GM12891 (cell line): ENCODE measurements at places on chromosomes 6 and 20.

GRCh38 chr6:7258231-7258763, 54.7 kb downstream of the SSR1 start:
- no peak for DNase-seq

GRCh38 chr6:56686429-56686828, 43.7 kb upstream of the DST start:
- DNase-seq = no peak

- DNase-seq = no peak
These were observed 213.9 kb upstream of the STXBP5 start for GRCh38 chr6:146990284-146990683.

DNA sequence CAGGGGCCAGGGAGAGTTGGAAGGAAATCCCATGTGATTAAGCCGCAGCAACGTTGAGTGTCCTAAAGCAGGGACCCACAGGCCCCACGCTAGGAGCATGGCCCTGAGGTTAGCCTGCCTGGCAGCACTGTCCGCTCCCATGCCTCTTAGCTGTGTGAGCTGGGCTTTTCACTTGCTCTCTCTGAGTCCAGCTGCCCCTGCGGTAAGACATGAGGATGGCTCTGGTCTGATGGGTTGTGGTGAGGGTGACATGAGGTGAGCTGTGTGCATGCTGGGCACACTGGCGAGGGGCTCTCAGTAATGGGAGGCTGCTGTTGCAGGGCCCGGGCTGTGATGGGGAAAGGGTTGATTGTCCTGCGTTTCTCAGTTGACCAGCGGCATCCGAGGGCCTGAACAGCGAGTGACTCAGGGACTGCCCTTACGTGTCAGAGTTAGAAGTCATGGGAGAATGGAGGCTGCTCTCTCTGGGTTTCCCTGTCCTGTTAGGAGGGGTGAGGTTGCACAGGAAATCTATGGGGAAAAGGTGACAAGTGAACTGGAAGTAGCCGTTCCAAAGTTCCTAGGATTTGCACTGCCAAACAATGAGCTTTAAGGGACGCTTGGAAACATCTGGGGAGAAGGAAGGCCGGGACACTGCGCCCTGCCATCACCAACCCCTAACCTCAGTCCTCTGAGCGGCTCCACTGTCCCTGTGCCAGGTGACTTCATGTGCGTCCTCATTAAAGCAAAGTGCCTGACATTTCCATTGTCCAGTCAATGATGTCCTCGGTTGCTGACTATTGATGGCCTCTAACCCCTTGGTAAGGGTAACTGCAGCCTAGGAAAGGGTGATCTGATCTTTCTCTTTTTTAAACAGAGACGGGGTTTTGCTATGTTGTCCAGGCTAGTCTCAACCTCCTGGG, 51.3 kb downstream of the ADNP start:
- DNase-seq = no peak

GRCh38 chr6:116003668-116004067, 57.0 kb downstream of the FRK start:
- DNase-seq = no peak

DNA sequence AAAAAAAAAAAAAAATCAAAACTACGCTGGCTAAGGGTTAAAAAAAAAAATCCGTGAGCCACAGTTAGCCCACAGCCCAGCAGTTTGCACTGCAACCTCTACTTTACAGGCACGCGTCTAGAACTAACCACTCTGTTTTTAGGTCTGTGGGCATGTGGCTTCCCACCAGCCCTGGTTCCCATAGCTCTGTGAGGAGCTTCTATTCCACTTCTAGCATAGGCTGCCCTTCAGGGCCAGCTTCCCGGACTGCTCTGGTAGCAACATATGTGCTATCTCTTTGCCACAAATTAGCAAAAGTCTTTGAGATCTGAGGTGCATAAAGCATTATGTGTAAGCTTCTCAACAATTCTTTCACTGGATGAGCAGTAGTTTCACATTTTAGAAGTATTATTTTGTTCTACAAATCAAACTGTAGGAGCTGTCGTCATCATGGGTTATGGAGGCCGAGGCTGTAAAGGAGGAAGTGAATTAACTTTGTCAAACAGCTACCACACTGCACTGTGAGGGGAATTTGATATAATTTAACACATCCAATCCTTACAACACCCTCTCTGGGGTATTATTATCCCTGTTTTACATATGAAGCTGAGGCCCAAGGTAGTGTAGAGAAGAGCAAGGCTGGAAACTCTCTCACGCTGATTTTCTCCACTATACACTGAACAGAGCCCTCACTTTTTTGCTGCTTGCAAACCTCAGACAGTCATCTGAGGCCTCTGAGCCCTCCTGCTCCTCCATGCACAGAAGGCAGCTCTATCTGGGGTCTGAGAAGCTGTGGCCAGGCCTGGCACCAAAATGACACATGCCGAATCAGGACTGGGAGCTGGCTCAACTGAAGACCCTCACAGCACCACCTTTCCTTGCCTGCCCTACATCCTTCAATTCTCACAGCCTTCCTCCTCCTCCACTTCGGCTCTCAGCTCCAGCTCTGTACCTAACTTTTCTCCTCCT, 35.4 kb downstream of the MAN1A1 start:
- no peak for DNase-seq
